AG04450 (cell line): ENCODE measurements at places on chromosomes 1 and 21.

DNA sequence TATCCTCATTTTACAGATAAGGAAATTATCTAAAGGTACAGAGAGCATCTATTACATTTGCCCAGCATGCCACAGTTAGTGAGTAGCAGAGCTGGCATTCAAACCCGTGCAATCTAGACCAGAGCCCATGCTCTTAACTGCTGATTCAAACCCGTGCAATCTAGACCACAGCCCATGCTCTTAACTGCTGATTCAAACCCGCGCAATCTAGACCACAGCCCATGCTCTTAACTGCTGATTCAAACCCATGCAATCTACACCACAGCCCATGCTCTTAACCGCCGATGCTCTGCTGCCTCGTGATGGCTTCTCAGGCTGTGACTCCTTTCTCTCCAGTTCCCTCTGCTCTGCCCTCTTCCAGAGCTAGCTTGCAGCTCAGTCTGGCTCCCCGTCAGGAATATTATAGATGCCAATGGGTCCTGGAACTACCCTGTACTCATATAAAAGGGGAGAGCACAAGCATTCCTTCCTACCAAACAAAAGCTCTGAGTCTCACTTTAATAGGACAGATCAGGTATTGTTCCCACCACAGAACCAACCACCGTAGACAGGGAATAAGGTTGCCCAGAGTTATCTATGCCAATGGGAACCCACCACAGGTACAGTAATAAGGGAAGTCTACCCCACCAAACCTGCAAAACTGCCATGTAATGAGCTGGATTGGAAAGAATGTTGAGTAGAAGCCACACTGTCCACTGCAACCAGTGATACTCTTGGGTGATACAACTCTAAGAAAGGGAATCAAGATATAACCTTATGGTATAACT lies 78.4 kb downstream of the SMYD3 start:
- peak; percentile 57 for DNase-seq

DNA sequence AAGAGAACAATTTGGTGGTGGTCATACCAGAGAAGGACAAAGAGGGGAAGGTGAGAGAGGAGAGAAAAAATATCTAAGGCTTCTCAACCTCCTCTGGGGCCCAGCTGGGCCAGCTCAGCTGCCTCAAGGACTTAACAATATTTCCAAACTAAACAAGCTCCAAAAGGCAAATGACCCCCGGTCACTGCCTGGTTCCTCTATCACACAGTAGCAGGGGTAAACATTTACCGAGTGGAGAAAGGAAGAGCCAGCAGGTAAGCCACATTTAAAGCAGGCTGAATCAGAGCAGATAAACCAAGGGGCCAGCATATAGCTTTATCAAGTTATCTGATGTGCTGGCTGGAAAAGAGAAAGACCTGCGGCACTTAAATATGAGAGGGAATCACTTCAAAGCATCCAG lies 102.1 kb downstream of the KCND3 start:
- no peak for DNase-seq

DNA sequence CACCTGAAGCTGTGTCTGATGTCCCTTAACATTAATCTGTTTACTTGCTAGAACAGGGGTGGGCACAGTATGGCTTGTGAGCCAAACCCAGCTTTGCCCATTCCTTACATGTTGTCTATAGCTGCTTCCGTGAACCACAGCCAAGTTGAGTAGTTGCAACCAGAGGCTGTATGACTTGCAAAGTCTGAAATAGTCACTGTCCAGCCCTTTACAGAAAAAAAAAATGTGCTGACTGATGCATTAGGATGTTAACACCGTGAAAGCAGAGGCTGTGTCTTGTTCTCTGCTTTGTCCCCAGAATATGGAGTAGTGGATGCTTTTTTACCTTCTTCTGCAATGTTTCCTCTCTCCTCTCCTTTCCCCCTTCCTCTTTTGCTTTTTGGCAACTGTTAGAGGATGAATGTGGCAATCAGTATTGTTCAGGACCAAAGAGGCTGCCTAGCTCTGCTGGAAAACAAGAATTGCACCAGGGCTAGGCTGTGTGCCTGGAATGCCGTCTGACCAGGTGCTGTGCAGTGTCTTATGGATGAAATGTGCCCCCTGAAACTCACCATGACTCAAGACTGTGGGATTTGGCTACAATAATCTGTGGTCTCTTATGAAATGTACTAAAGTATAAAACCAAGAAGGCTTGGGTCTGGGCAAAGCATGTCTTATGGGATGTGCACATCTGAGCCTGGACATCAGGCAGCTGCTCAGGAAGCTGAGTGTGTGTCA lies 79.6 kb upstream of the GCLM start:
- DNase-seq, result peak; percentile 72

DNA sequence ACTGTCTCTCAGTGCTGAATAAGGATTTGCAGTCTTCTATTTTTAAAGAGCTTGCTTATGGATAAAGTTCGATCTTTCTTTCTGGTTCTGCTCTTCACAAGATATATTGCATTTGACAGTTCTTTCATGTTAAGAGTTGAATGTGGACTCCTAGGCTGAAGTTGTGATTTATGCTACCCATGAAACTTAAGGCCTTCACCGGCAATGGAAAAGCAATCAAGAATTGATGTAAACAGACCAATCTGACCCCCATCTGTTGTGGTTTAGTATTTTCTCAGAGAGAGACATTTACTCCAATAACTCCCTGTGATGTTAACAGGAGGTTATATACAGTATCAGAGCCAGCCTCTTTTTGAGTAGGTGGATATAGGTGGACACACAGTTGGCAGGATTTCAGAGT lies 165.8 kb downstream of the PAPPA2 start:
- DNase-seq, result no peak

GRCh38 chr1:149888999-149889289 lies 10.4 kb upstream of the BOLA1 start:
- DNase-seq, result no peak

DNA sequence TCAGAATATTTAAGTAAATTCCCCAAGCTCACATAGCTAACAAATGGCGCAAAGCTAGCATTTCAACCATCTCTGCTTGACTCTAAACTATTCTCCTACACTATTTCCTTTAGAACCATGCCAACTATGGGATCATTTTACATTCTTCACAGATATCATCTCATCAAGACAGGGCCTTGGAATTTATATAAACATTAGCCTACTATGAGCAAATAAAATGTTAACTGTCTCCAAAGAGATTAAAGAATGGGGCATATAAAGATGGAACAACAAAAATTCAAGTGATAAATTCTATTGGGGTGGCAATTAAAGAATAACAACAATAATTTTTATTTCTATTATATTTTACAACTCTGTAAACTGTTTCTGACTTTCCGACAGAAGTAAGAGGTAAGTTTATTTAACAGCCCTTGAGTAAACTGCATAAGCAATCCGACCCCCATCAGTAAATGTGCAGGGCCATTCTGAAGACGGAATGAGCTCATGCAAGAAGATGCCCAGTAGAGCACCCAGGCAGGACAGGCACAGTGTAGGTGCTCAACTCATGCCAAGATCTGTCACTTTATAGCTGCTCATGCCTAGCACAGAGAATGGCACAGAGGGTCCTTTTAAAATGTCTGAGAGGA lies 261.9 kb downstream of the VAV3 start:
- no peak for DNase-seq

DNA sequence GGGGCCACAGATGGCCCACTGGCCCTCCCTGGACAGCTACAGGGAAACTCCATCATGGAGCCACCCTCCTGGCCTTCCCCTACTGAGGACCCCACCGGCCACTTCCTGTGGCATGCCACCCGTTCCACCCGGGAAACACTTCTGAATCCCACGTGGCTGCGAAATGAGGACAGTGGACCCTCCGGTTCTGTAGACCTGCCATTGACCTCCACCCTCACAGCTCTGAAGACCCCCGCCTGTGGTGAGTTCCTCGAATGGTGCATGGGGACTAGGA lies 40.3 kb downstream of the UMODL1 start:
- no peak for DNase-seq

DNA sequence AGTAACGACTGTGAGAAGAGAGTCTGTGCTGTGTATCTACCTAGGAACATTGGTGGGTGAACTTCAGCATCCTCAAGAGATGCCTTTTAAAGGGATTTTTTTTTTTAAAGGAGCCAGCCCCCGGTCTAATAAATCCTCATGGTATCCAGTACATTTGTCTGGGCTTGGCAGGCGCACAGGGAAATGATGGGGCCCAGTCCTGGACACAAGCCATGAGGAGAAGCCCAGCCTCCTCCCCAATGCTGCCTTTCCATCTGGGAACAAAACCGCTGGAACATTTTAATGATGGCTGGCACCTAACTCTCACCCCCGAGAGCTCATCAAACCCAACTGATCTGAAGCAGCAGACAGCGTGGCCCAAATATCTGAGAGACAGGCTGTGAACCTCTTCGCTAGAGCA lies 64.2 kb downstream of the ACOT7 start:
- no peak for DNase-seq

DNA sequence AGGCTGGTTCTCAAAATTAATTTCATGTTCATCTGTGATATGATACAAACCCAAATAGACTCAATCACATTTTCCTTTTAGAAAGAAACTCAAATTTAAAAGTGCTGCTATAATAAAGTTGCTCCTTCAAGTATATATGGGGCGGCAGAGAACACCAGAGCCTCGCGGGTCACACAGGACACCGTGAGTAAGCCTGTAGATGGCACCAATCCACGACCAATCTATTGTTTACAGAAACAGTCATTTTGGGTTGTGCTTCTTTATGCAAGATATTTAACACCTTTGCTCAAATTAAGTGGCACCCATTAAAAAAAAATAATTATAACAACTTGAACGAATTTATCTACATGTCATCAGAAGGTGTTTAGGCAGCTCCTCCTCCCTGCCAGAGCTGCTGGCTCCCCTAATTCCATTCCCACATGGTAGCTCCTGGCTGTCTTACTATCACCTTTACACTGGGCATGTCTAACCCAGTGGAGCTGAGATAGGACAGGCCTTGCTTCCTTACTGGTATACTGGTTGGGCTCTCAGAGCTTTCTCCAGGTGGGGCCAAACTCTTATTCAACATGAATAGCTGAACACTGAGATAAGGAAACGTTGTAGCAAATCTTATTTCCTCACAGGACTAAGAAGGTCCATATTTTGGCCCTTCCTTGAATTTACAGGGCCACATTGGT lies 287.0 kb downstream of the SDCCAG8 start:
- no peak for DNase-seq

GRCh38 chr1:200627575-200628222 lies 7.1 kb upstream of the KIF14 start:
- no peak for DNase-seq

- no peak for DNase-seq
Measured at GRCh38 chr1:94060720-94061119, 60.2 kb downstream of the ABCA4 start.

DNA sequence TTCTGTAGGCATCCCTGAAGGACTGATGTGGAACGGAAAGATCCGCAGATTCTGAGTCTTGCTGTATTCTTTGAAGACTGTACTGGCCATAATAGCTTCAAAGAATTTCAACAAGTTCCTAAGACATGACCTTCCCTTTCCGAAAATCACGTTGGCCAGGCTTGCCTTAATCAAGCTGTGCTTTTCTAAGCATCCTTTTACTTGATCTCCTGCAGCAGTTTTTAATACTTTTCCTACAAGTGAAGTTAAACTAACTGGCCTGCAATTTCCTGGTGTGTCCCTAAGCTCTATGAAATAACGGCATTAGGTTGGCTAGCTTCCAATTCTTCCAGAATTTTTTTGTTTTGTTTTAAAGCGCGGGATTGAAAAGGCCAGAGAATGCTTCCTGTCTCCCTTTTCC lies 40.3 kb downstream of the SPAG17 start:
- DNase-seq, result no peak

- no peak for DNase-seq
Measured at GRCh38 chr1:15220024-15220392, 27.0 kb upstream of the FHAD1 start.
